ENCODE measurements at places on chromosomes 5 and 9. TPM values are rescaled to one million over a fixed set of nuclear protein-coding genes. Genes with fewer than 3 reads are reported as not detected.

GRCh38 chr5:133304707-133305216 is 252.9 kb downstream of the HSPA4 start:
- no peak for DNase-seq

GRCh38 chr5:67156976-67157583 is 39.5 kb downstream of the CD180 start:
- DNase-seq = peak; percentile 35

Gene PRR16
- 5.2 TPM for total RNA-seq

DNA sequence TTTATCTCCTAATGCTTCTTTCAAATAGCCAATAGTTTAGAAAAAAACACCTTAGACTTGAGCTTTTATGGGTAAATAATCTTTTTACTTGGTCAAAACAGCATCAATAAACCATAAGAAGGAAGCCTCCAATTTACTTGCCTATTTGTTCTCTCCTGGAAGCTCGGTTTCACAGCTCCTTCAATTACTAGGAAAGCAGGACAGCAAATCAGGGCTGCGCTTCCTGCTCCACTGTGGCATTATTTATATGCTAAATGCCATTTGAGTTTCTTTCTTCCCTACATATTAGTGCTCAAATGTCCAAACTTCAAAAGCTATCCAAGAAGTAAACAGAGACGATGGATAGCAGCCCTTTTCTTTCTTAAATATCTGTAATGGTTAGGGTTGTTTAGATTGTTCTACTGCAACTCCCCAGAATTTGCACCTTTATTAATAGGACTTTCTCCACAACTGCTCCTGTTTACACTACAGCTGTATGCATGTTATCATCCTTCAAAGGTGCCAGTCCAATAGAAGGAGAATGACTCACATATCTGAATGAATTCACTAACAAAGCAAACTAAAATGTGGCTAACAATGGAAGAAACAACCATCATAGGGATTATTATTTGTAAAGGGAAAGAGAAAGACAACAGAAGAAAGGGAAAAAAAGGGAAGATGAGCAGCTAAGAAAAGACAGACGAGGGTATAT is 58.7 kb downstream of the MED27 start:
- no peak for DNase-seq

Gene IFNA21
- total RNA-seq = not detected

Gene CARTPT
- not detected for total RNA-seq

GRCh38 chr9:72937545-72937944 is 15.3 kb downstream of the ALDH1A1 start:
- no peak for DNase-seq

Gene PCDHB5
- 5.6 TPM for total RNA-seq

- DNase-seq = no peak
Observed at GRCh38 chr5:40240671-40241070, 439.0 kb upstream of the PTGER4 start.

DNA sequence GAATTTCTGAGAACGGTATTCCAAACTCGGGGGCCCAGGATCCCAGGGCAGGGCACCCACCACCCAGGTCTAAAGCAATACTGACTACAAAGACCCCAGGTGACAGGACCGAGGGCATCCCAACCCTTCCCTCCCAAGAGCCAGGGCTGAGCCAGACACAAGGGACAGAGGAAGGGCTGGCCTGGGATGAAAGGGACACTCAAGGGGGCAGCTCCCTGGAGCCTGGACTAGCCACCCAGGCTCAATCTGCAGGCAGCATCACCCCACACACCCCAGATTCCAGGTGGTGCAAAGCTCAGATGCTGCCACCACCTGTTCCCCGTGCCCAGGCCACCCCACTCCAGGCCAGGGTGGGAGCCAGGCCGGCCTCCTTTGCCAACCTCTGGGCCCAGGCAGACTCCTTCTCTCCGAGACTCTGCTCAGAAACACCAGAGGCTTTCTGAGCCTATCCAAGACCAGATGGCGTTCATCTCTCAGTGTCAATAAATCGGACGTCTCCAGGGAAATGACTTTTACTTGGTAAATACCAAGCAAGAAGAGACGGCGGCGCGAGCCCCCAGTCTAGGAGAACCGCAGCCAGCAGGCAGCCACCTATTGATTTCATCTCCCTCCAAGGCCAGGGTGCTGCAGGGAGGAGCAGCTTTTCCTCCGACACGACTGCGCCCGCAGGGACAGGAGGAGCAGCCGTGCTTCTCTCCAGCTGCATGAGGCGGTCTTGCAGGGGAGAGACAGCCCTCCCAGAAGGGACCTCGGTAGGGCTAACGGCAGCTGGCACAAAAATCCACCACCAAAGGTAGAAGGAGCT is 94.1 kb upstream of the ADAMTS2 start:
- DNase-seq = peak; percentile 23

DNA sequence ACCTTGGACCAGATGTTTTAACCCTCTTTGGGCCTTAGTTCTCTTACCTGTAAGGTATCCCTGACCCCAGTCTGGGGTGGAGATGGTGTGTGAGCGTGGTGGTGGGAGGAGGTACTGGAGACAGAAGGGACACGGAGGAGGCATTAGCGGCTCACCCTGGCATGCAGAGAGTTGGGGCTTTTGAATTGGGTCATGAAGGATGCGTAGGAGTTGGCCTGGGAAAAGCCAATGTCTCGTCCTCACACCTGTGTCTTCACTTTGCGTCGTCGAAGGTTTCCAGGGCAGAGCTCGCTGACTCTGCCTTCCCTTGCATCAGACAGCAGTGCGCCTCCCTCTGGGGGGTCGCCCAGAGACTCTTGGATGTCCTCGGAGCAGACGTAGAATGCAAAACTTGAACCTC is 11.2 kb downstream of the RXRA start:
- no peak for DNase-seq

Gene F12
- 0.51 TPM for total RNA-seq

DNA sequence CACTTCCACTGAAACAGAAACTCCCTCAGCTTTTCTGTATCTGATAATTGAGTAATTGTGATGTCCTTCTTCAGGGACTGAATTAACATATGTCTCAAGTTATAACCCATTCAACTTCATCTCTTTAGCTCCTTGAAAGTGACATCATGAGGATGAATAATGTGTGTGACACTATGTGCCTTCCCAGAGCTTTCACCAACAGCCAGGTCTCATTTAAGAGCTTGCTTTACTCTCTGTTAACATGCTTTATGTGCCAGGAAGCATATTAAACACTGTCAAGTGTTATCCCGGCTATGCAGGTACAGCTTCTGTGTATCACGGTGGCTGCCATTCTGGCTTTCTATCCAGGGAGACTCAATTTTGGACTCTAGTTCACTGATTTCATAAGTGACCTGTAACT is 799.9 kb downstream of the CDH12 start:
- DNase-seq = no peak

Gene TAF11L10
- total RNA-seq = not detected

GRCh38 chr9:137141976-137142936 is 3.3 kb downstream of the GRIN1 start:
- no peak for DNase-seq

GRCh38 chr5:145324767-145325479 is 510.2 kb downstream of the PRELID2 start:
- peak; percentile 2 for DNase-seq

All from tongue (tissue), 3 donors.